T-helper 1 cell (primary cell): ENCODE measurements at places on chromosomes 2 and 18.
A peak's percentile ranks its signal among the peaks of the same experiment; 100 is the strongest.

DNA sequence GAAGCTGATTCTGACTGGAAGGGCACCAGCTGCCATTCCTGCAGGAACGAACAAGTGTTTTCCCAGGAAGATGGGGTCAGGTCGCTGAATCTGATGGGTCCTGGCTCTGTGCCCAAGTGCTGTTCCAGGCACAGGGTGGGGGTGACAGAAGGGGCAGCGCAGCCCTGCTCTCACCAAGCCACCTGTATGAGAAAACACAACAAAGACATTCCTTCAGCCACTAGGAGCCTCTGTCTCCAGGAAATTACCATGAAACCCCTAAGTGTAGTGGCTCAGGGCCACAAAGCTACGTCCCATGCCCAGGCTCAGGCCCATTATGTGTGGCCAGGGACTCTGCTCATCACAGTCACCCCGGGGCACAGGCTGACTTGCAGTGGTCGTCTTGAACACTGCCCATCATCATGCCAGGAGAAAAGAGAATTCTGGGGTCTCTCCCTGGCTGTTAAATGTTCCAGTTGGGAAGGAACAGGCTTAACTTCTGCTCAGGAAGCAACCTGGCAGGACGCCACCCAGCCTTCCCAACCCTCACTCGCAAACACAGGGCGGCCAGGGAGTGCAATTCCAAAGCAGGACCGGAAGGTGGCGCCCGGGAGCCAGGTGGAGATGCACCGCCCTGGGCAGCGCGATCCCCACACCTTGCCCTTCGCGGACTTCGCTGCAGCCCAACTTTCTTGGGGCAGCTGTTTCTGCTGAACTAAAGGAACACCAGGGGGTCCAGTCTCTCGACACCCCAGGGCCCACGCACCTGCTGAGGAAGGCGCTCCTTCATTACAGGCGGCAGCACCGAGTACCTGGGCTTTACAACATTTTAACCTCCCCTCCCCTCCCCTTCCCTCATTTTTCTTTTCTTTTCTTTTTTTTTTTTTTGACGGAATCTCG, 11.0 kb upstream of the SFTPB start:
- peak; percentile 62 for DNase-seq

GRCh38 chr18:62555135-62555534, 32.3 kb downstream of the ZCCHC2 start:
- DNase-seq = no peak

GRCh38 chr18:59853380-59853779, 46.4 kb upstream of the PMAIP1 start:
- DNase-seq = no peak

GRCh38 chr2:120535081-120535480, 189.1 kb downstream of the INHBB start:
- DNase-seq = no peak

- no peak for DNase-seq
These were observed 361.4 kb downstream of the DCC start for GRCh38 chr18:52701219-52701935.

- no peak for DNase-seq
These were observed 119.7 kb upstream of the NFATC1 start for GRCh38 chr18:79275992-79276391.

GRCh38 chr18:42742474-42742873, 373.0 kb downstream of the RIT2 start:
- no peak for DNase-seq
